ENCODE measurements at places on chromosomes 3 and 15.

- no peak for DNase-seq
These were observed 27.1 kb upstream of the AP4E1 start for GRCh38 chr15:50881121-50882048.

- no peak for DNase-seq
These were observed at the start of gene DGKG for GRCh38 chr3:186361762-186362536. Gene DGKG, minus strand, starts transcription at chr3:186362234. Its CDS starts 41,775 bp downstream, at chr3:186320459.

DNA sequence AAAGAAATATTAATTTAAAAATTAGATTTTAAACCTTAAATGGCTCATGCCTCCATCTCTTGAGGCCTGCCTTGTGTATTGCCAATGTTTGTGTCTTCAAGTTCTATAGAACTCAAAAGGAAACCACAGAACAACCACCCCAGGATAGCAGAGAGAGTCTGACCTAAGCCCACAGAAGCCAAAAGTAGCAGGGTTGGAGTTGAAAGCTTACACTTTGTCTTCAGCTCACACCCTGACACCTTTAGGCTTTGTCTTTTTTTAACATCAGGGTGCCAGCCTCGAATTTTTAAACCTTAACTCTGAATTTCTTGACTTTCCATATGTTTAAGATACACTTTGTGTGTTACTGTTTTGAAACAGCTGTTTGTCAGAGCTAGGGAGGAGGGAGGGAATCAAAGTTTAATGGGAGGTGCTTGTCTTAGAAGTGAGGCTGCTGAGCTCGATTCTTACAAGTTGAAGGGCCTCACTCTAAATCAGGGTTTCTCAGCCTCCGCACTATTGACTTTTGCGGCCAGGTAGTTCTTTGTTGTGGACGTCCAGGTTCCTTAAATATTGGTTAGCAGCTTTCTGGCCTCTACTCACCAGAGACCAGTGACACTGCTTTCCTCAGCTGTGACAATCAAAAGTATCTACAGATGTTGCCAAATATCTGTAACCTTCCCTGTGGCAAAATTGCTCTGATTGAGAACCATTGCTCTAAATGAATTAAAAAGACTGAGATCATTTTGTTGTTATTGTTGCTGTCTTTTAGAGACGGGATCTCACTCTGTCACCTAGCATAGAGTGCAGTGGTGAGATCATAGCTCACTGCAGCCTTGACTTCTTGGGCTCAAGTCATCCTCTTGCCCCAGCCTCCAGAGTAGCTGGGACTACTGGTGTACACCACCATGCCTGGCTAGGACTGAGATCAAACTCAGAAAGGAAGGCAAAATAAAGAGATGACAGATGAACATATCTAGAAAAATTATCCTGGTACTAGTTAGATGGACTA lies 139.2 kb upstream of the EOMES start:
- no peak for DNase-seq

GRCh38 chr3:44442596-44443309 lies 34.7 kb downstream of the ZNF445 start:
- DNase-seq, result no peak

DNA sequence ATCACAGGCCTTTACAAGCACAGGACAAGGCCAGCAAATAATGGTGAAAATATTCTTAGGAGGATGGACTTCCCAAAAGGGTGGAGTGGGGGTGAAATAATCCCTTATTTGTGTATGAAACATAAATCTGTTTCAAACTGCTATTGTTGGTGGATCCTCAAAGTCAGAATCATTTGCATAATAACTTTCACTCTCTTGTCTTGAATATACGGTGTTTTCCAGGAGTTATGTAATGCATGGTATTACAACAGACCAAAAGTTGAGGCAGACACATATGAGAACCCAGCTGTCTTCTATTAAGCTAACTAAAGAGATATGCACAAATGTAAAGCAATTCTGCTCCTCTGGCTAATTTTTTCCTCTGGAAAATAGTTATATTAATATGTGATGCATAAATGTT lies 57.7 kb downstream of the PRTG start:
- DNase-seq, result no peak

- DNase-seq, result no peak
These were observed 13.8 kb downstream of the FSD2 start for GRCh38 chr15:82792068-82792467.

- no peak for DNase-seq
These were observed 15.1 kb downstream of the PPARG start for GRCh38 chr3:12303993-12304392.

- DNase-seq, result no peak
These were observed 75.1 kb upstream of the TRIM42 start for GRCh38 chr3:140602781-140603180.

GRCh38 chr15:79966634-79967297 lies 4.2 kb downstream of the BCL2A1 start:
- DNase-seq, result no peak

DNA sequence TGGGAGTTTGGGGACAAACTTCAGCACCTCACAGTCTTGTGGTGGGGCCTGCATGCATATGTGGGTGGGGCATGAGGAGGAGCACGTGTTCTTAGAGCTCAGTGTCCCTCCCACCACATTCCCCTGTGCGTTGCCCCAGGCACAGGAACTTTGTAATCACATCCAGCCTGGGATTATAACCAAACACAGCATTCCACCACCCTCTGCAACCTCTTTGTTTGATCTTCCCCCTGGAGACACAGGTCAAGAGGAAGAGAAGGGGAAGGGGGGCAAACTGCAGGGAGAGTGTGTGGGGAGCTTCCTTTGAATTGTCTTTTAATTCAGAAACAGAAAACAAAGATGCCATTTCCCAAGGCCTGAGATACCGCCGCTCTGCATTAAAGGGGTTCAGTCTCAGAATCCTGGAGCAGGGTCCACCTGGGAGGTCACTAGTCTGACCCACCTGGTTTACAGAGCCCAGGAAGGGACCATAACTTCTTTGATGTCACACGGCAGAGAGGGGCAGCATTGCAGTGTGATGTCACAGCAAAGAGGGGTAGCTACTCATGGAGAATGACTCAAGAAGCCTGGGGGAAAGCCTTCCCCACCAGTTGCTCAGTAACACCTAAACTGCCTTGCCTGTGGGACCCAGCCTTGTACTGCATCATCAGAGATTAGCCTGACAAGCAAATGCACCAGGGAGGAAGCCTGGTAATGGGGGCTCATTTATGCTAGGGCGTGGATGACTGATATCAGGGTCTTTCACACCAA lies 106.3 kb upstream of the RNU6-1 start:
- no peak for DNase-seq

DNA sequence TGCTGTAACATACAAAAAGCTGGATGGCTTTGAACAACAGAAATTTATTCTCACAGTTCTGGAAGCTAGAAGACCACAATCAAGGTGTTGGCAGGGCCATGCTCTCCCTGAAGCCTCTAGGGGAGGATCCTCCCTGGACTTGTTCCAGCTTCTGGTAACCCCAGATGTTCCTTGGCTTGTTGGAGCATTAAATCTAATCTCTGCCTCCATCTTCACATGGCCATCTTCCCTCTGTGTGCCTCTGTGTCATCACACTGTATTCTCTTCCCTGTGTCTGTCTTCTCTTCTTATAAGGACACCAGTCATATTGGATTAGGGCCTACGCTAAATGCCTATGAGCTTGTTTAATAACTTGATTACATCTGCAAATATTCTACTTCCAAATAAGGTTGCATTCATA lies 109.5 kb downstream of the STAG1 start:
- DNase-seq, result no peak

- no peak for DNase-seq
These were observed 106.9 kb upstream of the SLCO2A1 start for GRCh38 chr3:134136604-134137003.

DNA sequence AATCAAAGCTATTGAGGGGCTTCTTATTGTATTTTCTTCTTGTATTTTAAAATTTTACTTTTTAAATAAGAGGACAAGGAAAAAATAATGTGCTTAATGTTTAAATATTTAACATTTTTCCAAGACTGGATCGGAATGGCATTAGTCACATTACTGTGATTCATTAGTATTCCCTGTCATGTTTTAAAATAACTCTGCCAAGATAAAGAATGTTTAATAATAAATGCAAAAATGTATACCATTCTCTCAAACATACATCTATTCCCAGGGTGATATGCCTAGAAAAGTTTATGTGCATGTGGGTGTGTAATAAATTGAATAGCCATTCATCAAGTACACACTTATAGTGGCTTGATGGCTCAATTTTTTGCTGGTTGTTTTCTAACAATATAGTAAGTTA lies 936.1 kb downstream of the PLOD2 start:
- no peak for DNase-seq

DNA sequence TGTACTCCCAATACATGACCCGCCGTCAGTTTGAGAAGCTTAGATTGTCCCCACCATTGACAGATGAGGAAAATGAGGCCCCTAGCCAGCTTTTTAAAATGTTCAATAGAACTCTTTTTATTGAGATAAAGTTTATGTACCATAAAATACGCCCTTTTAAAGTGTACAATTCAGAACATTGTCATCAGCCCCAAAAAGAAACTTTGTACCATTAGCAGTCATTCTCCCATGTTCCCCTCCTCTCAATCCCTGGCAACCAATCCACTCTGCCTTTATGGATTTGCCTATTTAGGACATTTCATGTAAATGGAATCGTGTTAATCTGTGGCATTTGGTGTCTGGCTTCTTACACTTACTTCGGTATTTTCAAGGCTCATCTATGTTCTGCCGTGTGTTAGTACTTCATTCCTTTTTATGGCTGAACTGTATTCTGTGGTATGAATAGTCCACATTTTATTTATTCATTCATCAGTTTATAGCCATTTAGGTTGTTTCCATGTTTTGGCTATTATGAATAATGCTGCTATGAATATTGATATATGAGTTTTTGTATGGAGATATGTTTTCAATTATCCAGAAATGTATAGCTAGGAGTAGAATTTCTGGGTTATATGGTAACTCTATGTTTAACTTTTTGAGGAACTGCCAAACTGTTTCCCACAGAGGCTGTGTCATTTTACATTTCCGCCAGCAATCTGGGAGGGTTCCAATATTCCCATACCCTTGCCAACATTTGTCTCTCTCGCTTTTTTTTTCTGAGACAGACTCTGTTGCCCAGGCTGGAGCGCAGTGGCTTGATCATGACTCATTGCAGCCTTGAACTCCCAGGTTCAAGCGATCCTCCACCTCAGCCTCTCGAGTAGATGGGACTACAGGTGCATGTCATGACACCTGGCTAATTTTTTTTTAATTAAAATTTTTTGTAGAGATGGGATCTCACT lies 15.3 kb upstream of the PTPN23 start:
- DNase-seq, result no peak

- DNase-seq, result no peak
These were observed 29.5 kb upstream of the TMEM115 start for GRCh38 chr3:50388720-50389413.

DNA sequence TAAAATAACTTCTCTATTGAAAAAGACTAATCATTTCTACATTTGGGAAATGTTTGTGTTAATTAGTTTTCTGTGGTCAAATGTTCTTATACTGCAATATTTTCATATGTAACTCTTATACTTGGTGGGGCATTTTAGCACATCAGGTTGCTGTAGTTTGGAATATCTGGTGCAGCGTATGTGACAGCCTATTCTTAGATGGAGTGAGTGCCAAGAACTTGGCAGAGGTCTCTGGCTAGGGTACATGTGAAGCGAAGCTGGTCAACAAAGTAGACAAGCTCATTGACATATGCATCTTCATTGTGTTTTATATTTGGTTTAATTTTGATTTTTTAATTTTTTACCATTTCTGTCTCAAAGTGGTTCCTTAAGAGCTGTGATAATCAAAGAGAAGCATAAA lies 53.2 kb downstream of the CHAC1 start:
- no peak for DNase-seq

- no peak for DNase-seq
These were observed 16.6 kb upstream of the IREB2 start for GRCh38 chr15:78421238-78421965.

DNA sequence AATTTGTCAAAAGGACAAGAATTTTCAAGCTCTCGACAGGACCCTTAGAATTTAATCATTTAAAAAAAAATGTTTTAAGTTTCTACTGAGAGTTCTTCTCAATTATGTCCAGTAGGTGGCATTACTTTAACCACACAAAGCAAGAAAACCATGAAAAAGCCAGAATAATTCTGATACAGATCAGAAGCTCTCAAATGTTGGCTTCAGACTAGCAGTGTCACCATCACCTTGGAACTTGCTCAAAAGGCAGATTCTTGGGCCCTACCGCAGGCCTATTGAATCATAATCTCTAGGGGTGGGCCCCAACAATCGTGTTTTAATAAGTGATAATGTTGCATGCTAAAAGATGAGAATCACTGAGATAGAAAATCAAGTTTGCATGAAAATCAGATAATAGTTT lies 99.5 kb upstream of the KCNMB2 start:
- no peak for DNase-seq

DNA sequence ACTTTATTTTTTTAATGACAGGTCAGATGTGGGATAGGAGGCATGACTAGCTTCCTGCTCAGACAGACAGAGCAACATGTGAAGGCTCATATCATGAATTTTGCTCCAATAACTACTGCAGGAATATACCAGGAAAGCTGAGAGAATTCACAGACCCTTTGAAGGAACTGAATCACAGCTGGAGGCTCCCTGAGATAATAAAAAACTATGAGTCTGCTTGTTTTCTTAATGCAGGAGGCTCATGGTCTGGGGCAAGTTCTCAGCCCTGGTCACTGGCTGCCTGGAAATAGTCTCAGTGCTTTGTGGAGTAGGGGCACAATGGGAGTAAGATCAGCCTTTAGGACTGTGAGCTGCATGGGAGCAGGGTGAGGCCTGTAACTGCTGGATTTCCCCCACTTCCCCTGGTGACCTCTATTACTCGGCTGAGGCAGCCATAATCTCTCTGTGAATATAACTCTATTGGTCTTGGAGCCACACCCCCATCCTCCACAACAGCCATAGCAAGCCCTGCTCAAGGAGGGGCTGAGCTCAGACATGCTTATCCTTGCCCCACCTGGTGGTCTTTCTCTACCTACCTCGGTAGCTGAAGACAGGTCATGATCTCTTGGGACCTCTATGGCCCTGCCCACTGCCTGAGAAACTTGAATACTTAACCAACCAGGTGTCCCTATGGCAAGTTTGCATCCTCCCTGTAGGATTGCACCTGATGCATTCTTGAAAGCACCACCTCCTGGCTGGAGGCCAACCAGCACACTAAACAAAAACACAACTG lies 281.6 kb upstream of the TMCO5A start:
- DNase-seq, result no peak

DNA sequence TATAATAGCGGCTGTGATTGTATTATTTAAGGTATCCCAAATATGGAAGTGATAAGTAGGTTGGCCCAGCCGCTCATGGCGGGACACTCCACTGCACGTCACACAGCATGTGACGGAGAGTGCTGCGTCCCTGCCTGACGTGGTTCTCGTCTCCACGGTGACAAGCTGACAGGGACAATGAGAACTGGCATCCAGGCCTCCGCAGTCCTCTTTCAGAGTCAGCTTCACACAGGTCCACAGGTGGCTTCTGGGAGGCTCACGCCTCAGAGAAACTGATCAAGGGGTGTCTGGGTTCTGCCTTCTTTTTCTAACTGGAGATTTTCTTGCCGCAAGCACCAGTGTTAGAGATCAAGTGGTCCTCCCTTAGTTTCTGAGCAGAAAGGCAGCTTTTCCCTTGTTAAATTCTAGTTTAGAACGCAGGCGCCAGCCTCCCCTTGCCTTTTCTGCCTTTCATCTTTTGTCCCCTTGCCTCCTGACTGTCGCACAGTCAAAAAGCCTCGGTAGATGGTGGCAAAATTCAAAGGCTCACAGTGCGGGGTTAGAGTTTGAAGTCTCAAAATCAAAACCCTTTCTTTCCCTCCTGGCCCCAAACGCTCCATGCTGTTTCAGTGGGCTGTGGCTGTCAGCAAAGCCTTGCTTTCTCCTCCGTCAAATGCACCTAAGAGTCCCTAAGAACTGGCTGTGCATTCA lies 120.9 kb downstream of the ATP10A start:
- no peak for DNase-seq

Data from cortex of kidney (tissue), 1 donor.